HCEC 1CT (cell line): ENCODE measurements at places on chromosomes 2 and 18.

GRCh38 chr2:28209864-28210263, 182.8 kb upstream of the FOSL2 start:
- no peak for DNase-seq

DNA sequence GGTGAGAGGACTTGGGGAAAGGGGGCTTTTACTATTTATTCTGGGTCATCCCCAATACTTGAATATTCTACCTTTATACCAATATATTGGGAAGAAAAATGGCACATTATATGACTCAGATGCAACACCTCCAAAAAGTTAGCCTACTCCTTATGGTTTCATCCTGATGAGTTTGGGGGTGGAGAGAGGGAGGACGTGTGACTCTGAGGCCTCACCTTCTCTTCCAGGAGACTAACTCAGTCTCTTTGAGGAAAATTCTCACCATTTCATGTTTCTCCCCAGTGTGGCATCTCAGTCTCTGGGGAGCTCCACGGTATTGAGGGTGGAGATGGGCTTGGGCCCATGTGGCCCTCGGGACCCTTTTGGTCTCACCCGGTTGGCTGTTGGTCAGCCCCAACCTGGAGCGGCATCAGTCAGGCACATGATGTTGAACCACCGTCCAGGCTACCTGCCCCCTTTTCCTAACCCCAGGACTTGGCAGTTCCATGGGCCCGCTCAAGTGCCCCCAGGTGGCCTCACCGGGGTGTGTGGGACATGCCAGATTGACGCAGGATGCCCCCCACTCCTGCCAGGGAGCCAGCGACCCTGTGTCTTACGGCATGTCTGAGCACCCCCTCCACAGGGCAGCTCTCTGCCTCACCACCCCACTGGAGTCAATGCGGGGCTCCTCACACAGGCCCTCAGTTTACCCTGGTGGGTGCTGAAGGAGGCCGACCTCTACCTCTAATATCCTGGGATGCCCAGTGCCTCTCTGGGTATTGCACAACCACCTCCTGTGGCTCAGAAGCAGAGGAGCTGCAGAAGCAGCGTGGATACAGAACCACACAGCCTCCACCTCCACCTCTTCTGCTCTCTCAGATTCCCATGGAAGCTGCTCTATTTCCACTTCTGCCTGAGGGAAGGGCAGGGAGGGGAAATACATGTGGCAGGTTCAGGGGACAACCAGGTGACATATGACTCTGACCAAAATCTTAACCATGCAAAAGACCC, 297.4 kb downstream of the EIPR1 start:
- no peak for DNase-seq

DNA sequence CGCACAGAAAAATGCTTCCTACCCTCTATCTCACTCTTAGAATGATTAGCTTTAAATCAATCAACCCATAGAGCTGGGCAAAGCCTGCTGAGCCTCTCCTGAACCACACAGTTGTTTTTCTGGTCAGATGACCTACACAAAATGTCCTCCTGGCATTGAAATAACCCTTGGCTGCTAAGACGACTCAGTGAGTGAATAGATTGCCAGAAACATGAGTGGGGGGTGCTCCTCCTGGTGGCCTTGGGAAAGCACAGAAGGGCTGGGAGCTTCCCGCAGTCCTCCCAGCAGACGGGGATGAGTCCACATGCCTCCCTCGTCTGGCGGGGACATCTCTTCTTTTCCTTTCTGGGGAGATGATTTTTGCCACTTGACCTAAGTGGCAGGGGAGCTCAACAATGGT, 14.9 kb downstream of the MAL start:
- no peak for DNase-seq

DNA sequence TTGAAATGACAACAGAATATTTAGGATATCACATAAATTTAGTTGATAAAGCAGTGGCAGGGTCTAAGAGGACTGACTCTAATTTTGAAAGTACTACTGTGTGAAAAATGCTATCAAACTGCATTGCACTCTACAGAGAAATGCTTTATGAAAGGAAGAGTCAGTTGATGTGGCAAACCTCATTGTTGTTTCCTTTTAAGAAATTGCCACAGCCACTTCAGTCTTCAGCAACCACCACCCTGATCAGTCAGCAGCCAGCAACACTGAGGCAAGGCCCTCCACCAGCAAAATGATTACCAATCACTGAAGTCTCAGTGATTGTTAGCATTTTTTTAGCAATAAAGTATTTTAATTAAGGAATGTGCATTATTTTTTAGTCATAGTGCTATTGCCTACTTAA, 488.7 kb upstream of the SLC39A10 start:
- DNase-seq: no peak

- DNase-seq: peak; percentile 1
Measured at GRCh38 chr18:44679914-44680272, 795 bp upstream of the SETBP1 start.

DNA sequence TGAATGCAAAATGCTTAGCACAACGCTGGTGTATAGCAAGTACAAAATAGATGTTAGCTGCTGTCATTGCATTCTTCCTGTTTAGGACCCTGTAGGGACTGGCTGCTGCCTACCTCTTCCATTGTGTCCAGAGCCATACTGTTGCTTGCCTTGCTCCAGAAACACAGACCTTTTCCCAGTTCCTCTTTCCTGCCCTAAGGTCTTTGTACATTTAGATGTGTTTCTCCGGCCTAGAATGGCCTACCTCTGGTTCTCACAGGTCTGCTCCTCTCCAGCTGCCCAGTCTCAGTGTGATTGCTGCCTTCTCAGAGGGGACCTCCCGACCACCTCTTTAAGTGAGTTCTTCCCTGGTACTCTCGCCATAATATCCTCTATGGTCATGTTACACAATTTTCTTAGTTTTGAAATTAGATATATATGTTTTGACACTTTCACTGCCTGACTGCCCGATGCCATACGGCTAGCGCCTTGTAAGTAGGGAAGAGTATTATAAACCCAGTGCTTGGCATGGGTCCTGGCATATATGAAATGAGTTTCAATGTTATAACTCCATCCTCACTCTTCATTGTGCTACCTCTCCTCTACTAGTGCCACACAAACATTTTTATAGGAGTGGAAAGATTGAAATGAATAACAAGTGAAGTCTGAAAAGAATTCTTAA, 48.3 kb downstream of the RFTN2 start:
- DNase-seq: no peak

DNA sequence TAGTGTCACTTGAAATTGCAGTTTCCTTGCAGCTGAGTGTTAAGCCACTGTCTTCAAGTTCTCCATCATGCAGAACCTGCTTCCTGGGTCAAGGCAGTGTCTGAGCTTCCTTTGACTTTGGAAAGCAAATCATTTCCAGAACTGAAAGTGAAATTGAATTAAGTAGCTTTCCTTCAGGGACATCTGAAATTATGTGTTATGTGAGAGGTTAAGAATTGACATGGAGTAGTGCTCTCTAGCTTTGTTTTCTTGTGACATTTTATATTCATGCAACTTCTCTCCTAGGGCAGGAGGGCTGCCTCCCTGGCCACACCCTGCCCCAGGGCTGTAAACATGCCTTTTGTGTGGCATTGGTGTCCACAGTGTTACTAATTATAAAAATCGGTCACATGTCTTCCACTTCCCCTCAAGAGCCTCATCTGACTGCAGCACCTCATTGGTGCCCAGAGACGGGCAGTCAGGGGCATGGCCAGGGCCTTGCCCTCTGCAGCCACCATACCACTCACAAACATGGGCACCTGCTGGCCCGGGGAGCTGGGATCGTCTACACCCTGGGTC, 14.4 kb downstream of the RAB12 start:
- DNase-seq: no peak

DNA sequence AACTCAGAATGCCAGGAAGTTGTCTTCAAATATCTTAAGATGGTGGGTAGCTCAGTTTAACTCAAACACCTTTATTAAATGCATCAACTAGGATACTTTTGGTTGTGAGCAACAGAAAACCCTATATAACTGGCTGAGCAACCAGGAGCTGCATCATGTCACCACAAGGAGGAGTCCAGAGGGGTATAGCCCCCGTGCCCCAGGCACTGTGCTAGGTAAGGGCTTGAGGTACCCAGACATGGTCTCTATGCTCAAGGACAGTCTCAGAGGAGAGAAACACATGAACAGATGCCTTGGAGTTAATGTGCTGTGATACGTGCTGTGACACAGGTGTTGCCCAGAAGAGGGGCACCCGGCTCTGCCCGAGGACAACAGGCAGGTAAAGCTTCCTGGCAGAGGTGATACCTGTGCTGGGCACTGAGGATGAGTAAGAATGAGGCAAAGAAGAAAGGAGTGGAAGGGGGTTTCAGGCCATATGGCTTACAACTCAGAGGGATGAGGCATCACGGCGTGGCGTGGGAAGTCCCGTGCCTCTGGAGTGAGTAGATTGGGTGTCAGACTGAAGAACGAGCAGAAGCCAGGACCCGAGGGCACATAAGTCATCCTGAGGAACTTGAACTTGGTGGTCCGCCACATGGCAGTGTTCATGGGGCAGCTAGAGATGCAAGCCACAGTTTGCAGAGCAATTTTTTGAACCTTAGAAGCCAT, 32.0 kb upstream of the CAB39 start:
- peak; percentile 48 for DNase-seq

DNA sequence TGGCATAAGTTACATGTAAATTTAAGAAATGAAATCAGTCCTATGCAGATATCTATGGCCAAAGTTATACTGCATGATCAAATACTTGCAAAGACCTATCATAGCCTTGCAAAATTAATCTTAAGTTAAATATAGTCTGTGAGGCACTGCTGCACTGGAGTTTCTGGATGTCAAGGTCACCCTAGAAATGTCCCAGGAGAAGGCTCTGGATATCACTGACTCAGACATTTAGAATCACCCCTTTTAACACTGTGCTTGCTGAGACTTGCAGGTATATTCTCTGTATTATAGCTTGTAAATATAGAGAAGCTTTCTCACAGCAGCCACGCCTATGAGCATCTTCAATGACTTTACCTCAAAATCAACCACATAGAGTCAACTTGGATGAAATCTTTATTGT, 51.5 kb downstream of the ETAA1 start:
- DNase-seq: no peak

DNA sequence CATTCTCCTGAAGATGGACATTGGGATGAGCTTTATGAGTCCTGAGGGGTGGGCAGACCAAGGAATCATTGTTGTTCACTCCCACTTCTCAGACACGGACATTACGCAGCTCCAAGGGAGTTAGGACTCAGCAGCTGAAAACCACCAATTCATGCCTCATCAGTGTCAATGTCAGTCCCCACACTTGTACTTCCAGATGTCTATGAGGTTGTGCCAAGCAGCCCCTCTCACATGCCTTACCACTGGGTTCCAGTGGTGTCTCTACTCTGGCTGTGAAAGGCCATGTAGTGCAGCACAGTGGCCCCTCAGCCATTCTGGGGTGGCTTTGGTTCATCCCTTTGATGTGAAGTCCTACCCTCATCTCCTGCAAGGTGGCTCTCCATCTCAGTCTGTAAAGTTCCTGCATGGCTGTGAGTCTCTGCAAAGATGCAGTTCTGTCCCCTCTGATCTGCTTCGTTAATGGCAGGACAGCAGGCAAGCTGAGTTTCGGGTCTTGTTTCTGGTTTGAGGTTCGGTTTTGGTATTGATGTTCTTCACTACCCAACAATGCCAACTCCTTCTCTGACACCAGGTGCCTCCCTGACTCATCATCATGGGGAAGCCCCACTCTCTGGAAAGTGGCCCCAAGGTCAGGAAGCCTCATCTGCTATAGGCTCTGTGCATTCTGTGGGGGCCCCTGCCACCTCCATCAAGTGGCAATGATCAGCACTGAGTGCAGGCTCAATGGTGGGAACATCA, 14.0 kb upstream of the COL6A3 start:
- no peak for DNase-seq

DNA sequence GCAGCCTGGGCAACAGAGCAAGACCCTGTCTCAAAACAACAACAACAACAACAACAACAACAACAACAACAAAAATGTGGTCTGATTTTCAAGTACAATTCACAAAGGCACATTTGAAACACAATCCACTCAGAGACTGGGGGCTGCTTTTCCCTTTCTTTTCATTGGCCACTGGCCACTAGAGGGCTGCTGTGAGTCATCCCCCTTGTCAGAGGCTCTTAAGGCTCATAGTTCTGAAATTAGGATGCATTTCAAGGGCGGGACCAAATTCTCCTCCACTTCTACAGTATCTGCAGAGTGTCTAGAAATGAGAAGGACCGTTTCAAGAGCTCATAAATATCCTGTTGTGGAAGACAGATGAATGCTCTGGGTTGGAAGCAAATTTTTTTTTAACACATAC, 285.4 kb downstream of the NRXN1 start:
- peak; percentile 4 for DNase-seq

DNA sequence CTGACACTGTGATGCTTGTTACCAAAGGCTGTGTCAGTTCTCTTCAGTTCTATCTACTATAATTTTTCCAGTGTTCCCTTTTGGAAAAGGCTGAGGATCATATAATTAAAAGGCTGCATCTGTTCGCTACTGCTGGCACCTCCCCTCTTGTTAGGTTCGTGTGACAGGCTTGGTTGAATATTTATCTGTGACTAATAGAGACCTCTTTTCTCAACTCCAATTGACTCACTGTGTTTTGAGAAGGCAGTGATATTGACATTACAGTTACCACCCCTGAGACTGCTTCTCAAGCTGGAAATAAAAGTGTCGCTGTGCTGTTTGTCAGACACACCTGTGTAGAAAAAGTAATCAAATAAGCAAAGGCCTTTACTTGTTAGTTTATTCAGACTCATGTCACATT, 205.5 kb upstream of the KCNH7 start:
- no peak for DNase-seq

- no peak for DNase-seq
Measured at GRCh38 chr2:238418196-238418998, 8.3 kb upstream of the ASB1 start.

DNA sequence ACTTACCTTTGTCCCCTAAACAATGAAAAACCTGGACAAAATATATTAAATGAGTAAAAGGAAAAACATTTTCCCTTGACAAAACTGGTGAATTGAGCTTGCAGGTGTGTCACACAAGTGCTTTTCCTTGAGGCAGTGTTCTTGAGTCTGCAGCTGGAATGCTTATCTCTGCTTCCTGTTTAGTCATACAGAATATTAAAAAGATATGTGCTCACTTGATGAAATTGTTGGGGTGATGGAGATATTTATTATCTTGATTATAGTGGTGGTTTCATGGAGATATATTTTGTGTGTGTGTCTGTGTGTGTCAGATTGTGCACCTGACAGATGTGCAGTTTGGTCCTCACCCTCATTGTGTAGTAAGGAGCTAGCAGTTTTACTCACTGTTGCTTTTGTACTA, 3.3 kb downstream of the TAF1B start:
- peak; percentile 33 for DNase-seq

GRCh38 chr2:127887776-127888130, 2.0 kb upstream of the AMMECR1L start:
- no peak for DNase-seq

DNA sequence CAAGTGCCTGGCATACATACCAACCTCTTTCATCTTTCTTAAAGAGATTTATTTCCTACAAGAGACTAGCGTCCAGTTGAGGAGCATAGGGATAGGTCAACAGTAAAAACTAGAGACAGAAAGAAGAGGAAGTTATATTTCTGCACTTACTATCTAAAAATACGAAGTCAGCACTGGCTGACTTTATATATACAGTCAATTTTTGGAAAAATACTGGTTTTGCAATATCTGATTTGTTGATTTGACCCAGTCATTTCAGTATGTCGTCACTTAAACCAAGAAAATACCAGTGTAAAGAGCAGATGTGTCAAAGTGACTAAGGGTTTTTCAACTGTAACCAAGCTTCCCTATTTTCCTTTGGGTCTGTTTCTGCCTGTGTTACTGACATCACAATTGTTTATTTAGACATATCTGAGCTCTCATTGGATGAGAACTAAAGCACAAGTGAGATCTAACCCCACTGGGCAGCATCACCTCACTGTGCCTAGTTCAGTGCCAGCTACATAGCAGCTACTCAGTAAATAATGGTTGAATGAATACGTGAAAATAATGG, 23.0 kb downstream of the CYTIP start:
- DNase-seq: peak; percentile 77

- DNase-seq: no peak
Measured at GRCh38 chr2:65826567-65826966, 394.2 kb upstream of the SPRED2 start.
